ENCODE measurements at places on chromosomes 7 and 10.

GRCh38 chr10:84957427-84957826, 629.0 kb downstream of the CCSER2 start:
- no peak for DNase-seq

- DNase-seq: no peak
Observed at GRCh38 chr7:139648391-139648861, 124.9 kb downstream of the CLEC2L start.

GRCh38 chr10:70430493-70431445, 10.7 kb downstream of the NODAL start:
- no peak for DNase-seq

- DNase-seq: no peak
Observed at GRCh38 chr7:28748933-28749584, 209.1 kb downstream of the TRIL start.
